ENCODE measurements at places on chromosomes 7 and 10.

DNA sequence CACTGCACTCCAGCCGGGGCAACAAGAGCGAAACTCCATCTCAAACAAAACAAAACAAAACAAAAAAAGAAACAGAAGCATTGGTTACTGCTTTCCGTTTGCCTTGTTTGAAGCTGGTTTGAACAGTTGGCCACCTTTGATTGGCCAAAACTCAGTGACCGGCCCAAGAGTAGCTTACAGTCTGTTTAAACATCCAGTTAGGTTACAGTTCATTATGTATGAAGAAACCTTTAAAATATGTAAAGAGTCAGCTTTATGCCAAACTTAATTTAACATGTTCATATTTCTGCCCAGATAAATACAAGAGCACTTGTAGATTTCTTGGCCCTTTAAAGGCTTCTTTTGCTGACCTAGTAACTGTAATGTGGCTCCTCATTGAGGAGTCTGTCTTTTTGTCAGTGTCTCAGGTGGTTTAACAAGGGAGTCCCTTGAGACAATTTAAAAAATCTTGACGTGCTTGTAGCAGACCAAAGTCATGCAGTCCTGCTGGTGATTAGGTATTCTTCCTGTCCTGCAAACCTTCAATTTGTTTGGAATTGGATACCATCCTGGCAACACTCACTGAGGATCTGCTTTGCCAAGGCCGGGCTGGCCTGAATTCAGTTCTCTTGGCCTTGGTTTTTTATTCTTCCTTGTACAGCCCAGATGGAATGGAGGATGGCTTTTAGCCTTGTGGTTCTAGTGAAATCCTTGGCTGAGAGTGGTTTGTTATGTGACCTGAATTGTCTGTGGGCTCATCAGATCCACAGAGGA lies 128.9 kb downstream of the PLXDC2 start:
- no peak for DNase-seq

GRCh38 chr7:128033246-128033645 lies 2.0 kb upstream of the LRRC4 start:
- DNase-seq, result no peak

GRCh38 chr7:135723411-135723810 lies 4.6 kb downstream of the SLC13A4 start:
- no peak for DNase-seq

DNA sequence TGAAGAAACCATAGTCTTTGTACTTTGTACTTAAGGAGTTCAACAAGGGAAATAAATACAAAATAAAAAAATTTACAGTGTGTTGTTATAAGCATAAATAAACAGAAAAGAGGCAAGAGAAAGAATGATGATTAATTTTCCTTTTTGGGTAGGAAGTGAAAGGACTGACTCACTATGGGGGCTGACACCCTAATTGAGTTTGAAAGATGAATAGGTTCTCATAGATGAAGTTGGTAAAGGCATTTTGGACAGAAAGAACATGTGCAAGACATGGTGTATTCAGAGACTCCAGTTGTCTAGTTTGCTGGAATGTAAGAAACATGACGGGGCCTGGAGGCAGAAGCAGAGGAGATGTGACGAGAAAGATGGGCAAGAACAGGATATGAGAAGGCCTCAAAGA lies 83.7 kb downstream of the VPS50 start:
- DNase-seq, result no peak

- no peak for DNase-seq
Measured at GRCh38 chr7:122525355-122525754, 173.6 kb downstream of the RNF133 start.

DNA sequence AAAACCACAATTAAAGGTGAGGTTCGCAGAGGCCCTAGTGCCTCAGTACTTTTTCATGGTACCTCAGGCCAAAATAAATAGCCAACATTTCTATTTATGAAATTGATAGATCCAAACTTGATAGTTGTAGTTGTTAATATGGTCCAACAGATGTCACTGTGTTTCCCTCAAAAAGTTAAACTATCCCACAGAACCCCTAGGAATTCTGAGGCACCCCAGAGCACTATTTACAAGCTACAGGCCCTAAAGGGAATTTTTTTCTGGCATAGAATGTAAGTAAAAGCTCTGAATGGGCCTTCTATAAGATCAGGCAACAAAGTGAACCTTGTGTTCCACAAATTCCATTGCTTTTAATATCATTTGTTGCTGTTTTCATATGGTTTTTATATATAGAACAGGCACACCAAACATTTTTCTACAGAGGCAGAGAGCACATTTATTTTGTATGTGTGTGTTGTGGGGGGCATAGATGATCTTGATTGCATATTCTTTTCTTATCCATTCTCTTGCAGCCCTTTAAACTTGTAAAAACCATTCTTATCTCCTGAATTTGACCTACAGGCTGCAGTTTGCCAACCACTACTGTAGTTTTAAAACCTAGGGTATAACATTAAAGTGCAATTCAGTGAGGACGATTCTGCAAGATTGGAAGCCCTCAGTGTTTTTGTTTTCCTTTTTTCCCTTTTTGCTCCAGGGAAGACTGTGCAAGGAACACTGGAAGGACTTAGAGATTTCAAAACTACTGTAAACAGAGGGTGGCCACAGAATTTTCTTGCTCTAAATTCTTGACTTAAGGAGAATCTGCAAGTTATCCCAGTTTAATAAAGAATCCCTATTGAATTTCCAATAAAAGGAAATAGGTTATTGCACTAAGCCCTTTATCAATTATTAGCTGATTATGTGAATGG lies 3.5 kb upstream of the ARL4A start:
- no peak for DNase-seq

DNA sequence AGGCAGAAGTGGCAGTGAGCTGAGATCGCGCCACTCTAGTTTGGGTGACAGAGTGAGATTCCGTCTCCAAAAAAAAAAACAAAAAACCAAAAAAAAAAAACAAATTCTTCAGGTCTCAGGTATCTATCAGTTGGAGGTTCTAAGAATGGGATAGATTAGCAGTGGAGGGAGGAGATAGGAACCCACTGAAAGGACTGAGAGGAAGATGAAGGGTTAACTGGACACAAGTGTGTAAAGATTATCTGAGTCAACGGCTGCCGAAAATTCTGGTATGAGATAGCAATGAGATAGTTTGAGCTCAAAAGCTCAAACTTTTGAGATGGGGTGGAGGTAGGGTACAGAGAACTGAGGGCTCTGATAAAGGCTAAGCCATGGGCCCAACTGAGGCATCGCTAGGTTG lies 12.8 kb downstream of the ZNF467 start:
- DNase-seq, result no peak

DNA sequence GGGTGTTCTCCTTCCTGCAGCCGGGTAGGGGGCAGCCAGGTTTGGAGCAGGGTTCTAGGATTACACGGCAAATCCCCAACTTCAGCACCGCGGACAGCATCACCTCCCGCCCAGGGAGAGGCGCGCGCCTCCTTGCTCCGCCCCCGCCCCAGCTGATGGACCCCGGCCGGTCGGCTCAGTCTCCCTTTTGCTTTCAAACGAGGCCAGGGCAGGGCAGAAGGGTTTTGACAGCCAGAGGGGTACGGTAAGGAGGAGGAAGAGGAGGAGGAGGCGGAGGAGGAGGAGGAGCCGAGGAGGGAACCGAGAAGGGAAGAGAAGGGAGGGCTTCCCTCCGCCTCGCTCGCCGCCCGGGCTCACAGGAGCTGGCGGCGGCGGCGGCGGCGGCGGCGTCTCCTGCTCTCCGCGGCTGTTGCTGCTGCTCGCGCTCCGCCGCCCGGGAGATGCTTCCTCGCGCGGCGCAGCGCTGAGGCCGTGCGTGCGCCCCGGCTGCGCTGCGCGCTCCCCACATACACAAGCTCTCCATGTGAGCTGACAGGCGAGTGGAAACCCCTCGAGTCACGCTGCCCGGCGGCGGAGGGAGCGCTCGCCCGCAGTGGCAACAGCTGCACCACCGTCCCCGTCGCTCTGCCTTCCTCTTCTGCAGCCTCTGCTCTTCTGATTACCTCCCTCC lies 615 bp upstream of the CNTNAP2 start:
- no peak for DNase-seq

GRCh38 chr7:150357771-150358427 lies 10.7 kb upstream of the REPIN1 start:
- no peak for DNase-seq

- no peak for DNase-seq
Measured at GRCh38 chr10:62590306-62590705, 214.2 kb upstream of the ADO start.

- no peak for DNase-seq
Measured at GRCh38 chr10:96288151-96288621, 16.0 kb upstream of the DNTT start.

GRCh38 chr7:54811041-54811845 lies 52.2 kb upstream of the SEC61G start:
- no peak for DNase-seq

GRCh38 chr10:4981722-4982471 lies 18.7 kb downstream of the AKR1C1 start:
- DNase-seq, result no peak

DNA sequence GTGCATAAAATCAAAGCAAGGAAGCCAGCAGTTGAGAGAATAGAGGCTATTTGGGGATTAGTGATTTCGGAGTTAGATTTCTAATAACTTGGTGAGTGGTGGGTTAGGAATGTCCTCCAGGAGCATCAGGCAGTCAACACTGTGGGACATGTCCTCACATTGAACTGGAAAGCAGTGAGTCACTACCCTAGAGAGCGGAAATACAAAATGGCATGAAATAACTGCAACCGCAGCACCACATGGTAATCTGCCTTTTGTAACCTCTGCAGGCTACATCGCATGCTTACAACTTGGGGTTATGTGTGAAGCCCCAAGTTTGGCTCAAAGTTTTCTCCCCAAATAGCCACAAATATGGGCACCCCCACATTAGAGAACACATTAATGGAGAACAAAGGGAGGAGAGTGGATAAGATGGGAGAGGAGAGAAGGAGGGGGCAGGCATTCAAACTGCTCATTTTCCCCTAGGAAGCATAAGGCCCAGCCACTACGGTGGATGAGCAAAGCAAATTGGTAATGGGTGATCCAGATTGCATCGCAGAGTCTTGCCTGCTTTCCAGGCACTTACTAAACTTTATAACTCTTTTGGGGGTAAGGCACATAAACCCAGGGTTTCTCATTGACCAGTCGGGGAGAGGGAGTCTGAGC lies 22.0 kb upstream of the SLF2 start:
- no peak for DNase-seq

GRCh38 chr7:43591558-43592180 lies 8.8 kb downstream of the STK17A start:
- DNase-seq, result no peak

GRCh38 chr7:16874066-16874465 lies 7.7 kb downstream of the AGR3 start:
- no peak for DNase-seq

DNA sequence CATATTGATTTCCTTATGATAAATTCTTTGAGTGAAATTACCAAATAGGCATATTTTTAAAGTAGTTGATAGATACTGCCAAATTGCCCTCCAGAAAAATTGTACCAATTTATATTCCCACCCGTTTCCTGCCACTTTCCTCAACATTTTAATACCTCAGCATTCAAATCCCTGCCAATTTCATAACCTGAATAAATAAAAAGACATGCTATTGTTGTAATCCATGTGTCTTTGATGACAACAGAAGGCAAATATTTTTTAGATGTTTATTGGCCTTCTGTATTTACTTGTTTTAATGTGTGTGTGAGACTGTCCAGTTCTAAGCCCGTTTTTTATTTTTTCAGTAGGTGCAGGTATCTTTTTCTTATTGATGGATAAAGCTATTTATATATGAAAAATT lies 71.7 kb downstream of the TEX36 start:
- DNase-seq, result no peak

DNA sequence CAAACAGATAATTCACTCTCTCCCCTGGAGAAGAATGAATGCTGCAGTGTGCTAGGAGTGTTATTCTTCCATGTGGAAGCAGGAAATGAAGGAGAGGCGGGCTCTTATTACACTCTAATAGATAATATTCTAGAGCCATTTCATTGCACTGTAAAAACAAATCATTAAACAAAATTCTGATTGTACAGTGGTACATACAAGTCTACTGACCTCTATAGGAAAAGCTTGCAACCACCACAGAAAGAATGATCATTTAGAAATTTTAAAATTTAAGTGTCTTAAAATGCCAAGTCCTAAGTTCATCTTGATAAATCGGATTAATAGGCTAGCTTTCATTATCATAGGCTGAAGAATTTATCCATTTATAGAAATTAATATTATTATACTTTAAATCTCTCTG lies 960.3 kb upstream of the LRRN3 start:
- no peak for DNase-seq

DNA sequence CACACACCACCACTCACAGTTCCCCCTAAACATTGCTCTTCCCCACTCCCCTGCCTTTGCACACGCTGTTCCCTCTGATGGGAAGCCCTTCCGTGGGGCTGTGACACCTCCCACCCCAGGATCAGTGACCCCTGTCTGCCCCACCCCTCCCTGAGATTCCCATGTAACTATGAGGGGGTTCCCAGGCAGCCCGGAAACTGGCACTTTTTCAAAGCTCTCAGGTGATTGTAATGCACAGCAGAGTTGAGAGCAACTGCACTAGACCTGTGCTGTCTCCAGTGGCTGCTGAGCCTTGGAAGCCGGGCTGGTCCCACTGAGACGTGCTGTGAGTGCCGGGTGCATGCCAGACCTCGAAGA lies 29.8 kb downstream of the GPRIN2 start:
- DNase-seq, result no peak

DNA sequence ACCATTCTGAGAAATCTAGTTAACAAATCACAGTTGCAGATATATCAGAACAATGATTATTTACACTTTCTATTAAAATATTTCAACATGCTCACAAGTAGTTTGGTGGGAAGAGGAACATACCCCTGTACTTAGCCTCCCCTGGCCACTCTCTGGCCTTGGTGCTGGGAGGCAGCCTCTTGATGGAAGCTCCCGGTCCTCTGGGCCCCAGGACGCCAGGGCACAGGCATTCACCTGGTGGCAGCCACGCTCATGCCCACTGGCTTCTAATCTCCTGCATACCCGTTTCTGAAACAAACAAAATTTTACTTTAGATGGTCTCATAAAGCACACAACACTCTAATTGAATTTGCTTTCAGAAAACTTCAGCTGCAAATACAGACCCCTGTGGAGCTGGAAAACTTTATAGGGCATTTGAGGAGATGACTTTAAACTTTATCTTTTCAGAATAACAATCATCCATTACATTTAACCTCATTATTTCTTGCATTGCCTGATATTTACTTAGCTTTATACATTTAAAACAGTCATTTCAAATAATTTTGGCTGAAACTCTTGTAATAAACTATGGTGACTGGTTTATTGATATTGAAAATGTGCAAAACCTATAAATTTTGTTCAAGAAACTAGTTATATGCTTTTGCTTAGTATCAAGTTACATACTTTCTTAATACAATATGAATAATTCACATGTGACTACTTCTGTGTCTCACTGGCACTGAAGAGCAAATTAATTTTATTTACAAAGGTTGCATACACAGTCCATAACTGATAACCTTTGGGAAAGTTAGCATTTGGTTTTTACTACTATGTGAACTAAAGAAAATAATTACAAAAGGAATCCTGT lies 30.8 kb downstream of the C10orf143 start:
- DNase-seq, result no peak

- DNase-seq, result no peak
Measured at GRCh38 chr10:30056281-30056680, 3.1 kb downstream of the JCAD start.

Data from GM12891 (cell line).